ENCODE measurements at places on chromosomes 11 and 22. TPM values are rescaled to one million over a fixed set of nuclear protein-coding genes. Genes with fewer than 3 reads are reported as not detected.

The GALNT18 gene
- 4.8 TPM for polyA plus RNA-seq

The MPPED1 gene
- not detected for polyA plus RNA-seq

The SYT12 gene
- polyA plus RNA-seq: 0.30 TPM

The GRIA4 gene
- polyA plus RNA-seq: 0.33 TPM

The GLYATL1 gene
- 0.29 TPM for polyA plus RNA-seq

The HOATZ gene
- polyA plus RNA-seq: 0.24 TPM

The FAM227A gene
- 1.0 TPM for polyA plus RNA-seq

The NCAM1 gene
- not detected for polyA plus RNA-seq

The DGCR6 gene
- 0.06 TPM for polyA plus RNA-seq

- no peak for DNase-seq
These were observed 5.9 kb upstream of the FCHSD2 start for GRCh38 chr11:73147771-73148681.

- no peak for DNase-seq
These were observed 9.5 kb downstream of the TNNT3 start for GRCh38 chr11:1928891-1929541.

DNA sequence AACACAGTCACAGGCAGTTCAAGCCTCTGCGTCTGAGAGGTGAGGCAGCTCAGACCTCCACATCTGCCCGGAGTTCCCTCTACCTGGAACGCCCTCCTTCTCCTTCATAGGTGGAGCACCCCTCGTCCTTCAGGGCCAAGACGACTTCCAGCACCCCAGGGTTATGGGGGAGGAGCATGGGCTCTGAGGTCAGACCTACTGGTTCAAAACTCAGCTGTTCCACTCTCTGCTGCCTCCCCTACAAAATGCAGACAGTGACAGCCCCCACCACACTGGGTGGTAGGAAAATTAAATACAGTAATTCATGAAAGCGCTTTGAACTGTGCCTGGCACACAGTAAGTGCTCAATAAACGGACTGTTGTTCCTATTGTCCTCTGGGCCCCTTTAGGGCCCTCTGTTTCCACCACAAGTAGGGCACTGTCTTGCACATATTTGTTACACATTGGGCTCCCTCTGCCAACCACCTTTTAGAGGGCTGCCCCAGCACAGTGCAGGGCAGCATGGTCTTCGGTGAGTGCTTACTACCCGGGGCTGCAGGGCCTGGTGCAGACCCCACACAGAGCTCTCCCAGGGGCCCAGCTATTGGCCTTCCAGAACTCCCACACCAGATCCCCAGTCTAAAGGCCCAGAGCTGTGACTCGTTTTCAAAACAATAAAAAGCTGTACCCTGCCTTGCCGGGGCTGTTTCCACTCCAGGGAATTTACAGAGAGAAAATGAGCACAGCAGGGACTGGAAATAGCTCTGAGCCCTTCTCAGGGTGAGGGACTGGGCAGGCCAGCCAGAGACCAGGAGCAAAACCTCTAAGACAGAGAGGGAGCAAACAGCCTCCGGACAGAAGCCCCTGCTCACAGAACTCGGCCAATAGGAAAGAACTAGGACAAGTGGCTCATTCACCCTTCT is 2.5 kb downstream of the TMEM184B start:
- no peak for DNase-seq

DNA sequence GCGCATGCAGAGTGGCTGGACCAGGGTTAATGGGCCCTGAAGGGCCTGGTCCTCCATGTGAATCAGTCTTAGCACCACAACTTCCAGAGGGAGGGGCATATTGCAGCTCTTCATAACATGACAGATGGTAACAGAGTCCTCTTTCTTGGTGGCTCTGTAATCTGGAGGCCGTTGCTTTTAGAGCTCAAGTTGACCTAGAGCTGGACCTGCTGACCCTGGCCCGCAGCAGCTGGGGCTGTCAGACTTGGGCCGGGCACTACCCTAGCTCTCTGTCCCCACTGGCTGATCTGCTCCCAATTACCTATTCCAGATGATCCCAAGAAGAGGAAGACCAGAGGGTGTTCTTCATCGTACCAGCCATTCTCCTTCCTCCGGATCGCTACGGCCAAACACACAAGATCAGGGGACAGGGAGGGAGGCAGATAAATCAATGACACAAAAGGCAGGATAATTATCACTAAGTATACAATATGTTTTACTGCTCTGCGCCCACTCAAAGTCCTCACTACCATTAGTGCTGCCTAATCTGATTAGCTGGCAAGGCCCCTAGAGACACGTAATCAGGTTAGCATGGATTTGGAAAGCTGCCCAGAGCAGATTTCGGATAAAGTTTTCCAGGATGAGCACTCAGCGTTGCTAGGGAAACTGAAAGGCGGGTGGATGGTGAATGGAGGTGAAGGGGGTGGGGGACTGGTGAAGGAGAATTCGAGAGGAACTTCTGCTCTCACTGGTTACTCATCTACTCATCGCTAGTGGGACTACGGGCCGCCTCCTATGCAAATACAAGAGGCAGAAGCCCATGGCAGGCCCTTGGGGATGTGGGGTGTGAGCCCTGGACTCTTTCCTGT is 64.5 kb upstream of the PHOX2A start:
- peak; percentile 91 for DNase-seq

DNA sequence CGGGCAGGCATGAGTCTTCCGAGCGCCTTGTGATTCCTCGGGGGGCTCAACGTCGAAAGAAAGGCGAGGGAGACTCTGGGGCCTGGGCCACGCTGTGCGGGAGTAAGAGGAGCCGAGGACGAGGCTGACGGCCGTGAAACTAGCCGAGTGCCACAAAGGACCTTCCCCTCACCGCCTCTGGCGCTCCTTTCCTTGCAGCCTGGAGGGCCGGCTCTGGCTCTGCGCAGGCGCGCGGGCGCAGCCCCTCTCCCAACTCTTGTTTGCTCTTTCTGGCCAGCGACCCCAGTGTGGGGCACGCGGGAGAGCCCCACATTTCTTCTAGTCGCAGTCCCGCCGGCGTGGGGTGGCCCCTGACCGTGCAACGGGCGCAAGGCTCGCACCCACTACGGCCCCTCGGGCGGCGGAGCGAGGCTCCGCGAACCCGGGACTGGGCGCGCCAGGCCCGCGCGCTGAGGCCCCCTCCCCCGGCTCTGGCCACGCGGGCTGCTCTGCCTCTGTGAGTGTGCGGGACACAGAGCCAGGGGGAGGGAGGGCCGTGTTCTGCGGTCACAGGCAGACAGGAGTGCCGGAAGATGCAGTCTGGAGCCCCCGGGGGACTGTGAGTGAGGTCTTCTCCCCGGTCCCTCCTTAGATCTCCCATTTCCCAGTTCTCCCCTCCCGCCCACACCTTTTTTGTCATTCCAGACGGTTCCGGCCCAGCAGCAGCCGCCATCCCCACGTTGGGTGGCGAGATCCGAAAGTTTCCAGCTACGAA is 1.0 kb upstream of the TOB2 start:
- DNase-seq: no peak

- DNase-seq: no peak
These were observed 74.1 kb downstream of the PRSS23 start for GRCh38 chr11:86874304-86875056.

- no peak for DNase-seq
These were observed 11.0 kb upstream of the TSSC4 start for GRCh38 chr11:2389377-2390026.

GRCh38 chr11:11416917-11417316 is 63.9 kb upstream of the CSNK2A3 start:
- DNase-seq: no peak

DNA sequence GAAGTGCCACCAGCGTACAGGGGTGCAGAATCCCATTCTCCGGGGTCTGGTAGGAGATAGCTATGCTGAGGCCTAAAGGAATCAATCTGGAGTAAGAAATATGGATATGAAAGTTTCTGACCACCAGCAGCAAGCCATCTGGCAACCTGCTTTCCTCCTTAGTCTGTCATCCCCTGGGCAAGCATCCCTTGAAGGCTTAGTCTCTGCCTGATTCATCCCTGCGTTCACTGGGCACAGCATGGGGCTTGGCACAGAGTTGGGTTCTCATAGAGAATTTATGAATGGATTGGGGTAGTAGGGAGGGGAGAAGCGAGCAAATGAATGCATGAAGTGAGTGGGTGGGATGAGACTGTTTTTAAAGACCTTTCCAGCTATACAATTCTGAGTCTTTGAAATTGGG is 85.8 kb upstream of the NARS2 start:
- no peak for DNase-seq

DNA sequence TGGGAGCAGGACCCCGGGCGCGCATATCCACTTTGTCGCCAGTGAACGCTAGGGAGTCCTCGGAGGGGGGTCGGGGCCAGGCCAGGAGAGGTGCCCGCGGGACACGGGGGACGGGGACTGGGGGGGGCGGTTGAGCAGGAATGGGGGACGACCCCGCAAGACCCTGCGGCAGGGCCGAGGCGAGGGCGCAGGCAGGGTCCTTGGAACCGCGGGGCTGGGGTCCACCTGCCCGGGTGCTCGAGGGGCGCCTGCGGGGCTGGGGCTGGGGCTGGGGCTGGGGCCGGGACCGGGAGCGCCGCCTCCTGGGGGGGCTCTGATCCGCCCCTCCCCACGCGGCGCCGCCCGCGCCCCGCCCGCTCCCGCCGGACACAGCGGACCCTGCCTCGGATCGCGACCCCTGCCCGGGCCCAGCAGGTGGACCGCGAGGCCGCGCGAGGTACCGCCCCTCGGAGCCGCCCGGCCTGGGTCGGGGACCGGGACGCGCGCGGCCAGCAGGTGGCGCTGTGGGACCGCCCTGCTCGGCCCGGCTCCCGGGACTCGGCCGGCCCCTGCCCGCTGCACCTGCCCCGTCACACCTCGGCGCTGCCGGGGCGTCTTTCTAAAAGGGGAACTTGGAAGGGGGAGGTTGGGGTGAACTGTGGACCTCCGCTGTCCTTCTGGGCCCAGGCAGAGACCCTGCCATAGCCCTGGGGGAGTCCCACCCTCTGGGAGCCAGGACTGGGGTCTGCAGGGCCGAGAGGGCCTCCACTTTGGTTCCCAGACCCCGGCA is 11.0 kb downstream of the CRELD2 start:
- no peak for DNase-seq

- DNase-seq: no peak
These were observed 63.5 kb downstream of the FAM83F start for GRCh38 chr22:40058265-40058664.

DNA sequence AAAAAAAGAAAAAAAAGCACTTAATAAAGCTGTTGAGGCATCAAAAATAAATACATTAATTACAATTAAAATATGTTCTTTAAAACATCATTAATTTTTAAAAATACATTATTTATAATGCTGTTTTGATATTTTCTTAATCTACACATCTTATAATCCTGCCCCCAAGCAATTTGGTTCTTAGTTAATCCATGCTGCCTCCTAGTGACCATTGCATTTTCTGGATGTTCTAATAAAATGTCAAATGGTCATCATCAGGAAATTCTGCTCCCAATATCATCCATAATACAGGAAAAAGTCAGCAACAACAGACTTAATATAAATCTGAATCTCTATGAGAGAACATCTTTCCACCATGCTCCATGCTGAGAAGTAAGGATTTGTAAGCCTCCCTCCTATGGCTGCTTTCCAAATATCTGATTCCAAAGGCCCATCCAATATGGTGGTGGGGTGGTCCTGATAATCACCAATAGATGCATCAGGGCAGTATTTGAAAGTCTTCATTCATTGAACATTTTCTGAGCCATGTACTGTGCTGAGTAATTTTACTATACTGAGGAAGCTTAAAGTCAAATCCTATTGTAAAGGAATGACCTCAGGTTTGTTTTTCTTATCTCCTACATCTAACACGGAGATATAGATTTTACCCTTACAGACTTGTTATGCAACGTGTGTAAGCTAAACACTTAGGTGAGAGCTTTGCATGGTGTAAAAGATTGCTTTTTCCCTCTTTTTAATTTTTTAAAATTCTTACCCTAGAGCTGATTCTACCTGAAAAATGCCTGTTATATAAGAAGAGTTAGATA is 124.7 kb upstream of the BMAL1 start:
- DNase-seq: no peak

GRCh38 chr11:116537709-116538108 is 235.1 kb downstream of the BUD13 start:
- DNase-seq: no peak

DNA sequence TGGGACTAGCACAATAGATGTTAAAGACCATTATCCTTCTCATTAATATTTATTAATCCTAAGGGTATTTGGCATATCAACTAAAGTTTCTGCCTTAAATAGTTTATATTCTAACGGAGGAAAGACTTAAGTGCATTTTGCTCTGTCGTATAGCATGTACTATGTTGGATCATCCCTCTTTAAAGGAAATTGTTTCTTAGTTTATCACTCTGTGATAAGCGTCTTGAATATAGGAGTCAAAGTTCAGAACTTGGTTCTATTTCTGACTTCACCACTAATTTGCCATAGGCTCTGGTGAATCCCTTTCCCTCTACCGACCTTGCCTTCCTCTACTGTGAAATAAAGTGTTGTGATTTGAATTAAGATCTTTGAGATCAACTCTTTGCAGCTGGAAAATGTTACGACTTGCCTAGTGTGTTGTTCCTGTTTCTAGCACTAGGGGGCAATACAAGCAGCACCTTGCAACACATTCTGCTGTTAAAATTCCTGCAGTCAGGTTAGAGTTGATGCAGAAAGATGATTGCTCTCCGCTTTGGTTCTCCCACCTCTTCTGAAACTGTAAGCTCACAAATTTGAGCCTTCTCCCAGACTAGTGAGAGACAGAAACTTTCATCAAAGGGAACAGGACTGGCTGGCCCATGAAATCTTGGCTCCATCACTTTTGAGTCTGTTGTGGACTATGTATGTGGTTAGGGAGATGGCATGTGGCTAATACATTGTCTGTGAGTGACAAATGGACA is 27.8 kb upstream of the ZNRF3 start:
- peak; percentile 58 for DNase-seq

GRCh38 chr11:70729949-70730348 is 331.6 kb downstream of the CTTN start:
- DNase-seq: no peak

DNA sequence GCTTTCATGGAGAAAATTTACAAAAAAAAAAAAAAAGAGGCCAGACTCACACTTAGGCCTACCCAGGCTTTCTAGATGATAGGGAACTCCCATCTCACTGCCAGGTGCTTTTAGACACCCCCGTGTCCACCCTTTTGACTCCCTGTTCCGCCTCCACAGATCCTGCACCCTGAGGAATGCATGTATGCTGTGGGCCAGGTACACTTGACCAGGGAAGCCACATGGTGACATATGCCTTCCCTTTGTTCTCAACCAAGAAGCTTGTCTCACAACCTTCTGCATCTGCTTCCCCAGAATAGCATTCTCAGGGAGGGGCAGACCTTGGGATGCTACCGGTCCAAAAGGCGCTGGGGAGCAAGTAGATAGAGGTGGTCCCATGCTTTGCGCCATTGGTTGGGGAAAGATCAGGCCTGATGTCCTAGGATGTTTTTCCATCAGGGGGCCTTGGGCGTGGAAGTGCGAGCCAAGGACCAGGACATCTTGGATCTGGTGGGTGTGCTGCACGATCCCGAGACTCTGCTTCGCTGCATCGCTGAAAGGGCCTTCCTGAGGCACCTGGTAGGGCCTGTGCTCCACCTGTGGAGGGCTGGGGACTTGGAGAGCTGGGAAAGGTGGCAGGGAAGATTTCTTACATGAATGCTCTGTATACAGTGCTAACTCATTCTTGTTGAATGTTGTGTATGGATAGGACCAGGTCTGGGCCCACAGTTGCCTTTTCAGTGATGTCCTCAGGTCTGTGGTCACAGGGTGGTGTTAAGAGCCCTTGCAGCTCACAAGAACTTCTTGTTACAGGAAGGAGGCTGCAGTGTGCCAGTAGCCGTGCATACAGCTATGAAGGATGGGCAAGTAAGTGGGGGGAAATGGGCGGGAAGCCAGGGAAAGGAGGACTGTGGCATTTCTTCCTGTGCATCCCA is 7.5 kb downstream of the HMBS start:
- DNase-seq: no peak
